BE2C (cell line): ENCODE measurements at places on chromosomes 6 and 20.

- DNase-seq, result no peak
Measured at GRCh38 chr6:165439928-165440554, 130.6 kb upstream of the C6orf118 start.

DNA sequence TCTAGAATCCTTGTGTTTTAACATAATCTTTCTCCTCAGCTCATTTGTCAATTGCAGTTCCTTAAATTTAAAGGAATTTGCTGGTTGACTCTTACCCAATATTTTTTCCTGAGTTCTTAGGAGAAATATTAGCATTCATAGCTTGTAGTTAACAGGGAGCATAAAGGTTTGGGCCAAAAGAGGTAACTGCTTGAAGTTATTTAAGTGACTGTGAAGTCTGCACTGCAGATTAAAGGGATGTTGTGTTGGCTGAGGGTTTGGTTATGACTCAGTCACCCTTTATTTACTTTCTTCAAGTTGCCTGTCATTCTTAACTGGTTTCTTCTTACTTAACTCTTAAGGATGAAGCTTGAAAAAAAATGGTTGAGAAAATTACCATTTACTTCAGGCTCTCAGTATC, 220.3 kb upstream of the LAMP5 start:
- DNase-seq, result no peak

- DNase-seq, result no peak
Measured at GRCh38 chr20:24723186-24723585, 225.9 kb upstream of the CST7 start.

GRCh38 chr20:23331450-23332350, 18.9 kb upstream of the NXT1 start:
- DNase-seq, result no peak

DNA sequence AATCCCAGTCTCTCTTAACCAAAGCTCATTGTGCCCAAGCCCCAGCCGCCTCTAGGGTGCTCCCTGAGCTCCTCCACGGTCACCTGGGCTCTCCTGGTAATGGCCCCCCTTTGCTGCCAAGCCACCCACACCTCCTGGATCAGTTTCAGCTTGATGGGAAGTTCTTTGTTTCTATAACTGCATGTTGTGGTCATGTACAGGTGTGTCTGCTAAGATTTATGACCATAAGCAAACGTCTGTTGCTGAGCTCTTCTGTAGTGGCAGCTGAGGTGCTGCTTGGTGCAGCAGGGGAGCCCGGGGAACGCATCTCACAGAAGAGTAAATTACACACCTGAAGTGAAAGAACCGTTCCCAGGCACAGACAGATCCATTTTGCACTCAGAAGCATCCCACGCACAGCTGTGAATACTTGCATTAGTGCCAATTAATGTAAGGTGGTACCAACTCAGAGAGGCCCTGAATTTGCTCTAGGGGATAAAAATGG, 194.6 kb upstream of the ARID1B start:
- no peak for DNase-seq
